ENCODE measurements at places on chromosomes 6 and 20.

- no peak for DNase-seq
These were observed 398.7 kb downstream of the PHF3 start for GRCh38 chr6:64034291-64034690.

GRCh38 chr20:56348746-56349145, 10.0 kb upstream of the FAM210B start:
- no peak for DNase-seq

DNA sequence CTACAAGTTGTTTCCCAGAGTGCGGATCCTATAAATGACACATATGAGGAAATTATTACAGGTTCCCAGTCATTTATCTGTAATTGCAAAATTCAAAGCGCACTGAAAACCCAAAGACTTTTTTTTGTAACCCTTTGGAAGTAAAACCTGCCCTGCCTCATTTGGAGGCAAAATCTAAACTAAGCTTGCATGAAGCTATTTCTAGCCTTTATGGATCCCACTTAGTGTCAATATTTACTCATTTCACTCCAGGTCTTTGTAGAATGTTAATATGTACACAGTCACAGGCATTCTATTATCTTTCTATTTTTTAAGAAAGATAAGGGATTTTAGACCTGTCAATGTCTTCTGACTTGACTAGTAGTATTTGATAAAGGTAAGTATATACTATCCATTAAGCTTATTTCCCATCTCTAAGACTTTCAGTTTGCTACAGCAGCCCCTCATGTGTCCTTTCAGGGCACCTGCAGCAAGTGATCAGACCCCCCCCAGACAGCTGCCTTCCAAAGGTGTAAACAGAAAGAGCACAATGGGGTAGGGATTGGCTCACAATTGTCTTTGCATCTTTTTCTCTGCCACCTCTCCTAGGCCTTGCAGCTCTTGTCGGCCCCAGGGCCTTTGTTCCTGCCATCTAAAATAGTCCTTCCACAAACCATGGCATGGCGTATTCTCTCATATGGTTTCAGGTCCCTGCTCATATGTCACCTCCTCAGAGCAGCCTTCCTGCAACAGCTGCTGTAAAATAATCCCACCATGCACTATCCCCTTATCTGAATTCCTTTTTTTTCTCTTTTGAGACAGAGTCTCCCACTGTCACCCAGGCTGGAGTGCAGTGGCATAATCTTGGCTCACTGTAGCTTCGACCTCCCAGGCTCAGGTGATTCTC, 1.3 kb upstream of the REPS1 start:
- DNase-seq = no peak

DNA sequence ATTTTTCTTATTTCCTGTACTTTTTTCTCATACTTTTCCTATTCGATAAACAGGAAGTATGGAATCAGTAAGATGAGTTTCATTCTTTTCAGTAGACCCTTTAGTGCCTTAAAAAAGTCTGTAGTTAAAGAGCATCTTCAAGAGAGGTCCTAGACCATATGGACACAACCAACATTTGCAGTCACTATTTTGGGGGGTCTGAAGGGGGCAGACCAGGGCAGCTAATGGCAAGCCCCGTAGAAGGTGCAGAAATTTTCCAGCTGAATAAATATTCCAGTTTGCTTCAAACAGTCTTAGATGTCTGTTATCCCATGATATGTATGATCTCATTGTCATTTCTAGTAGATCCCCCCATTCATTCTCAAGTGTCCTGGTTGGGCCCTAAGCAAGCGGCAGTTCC, 52.8 kb downstream of the MAP3K5 start:
- DNase-seq = no peak

DNA sequence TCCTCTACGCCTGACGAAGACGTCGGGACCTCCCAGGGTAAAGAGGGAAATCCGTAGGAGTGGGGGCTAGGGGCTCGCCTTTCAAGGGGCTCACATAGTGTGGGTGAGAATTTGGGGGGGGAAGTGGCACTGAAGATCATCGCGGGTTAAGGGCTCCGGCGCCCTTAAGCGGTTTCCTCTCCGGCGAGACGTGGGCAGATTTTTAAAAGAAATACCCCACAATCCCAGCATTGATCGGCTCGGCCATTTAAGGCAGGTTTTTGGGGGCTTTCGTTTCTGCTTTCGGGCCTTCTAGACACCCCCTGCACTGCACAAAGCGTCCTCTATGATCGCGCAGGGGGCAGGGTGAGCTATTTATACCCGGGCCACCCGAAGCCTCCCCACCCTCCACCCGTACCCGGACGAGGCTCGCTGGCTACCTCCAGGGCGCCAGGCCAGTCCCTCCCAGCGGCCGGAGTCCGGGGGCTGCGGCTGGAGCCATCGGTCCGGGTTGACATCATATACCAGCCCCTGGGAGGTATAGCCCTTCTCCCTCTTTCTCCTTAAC, 1.2 kb downstream of the NKX2-2 start:
- DNase-seq = no peak

DNA sequence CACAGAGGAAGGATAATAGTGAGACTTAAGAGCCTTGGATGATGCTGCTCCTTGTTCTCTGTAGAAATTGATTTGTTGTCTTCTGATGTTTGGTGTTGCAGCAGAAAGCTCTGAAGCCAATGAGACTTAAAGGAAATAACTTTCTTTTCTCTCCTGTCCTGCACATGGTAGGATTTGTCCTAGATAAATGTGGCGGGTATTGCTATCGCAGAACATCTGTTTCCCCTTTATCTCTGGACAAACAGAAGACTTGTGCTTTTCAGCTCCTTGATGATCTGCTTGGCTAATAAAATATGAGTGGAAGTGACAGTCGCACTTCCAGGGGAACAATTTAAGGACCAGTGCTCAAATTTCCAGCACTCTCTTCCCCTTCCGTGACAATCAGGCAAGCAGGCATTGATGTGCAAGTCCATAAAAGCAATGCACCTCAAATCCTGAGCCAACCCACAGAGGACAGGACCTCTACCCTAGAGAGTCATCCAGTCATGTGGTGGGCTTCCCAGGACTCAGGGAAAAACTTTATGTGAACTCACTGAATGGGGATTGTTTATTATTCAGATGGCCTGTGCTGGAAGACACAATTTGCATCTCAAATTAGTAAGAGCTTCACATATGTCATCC, 9.9 kb upstream of the NCR2 start:
- DNase-seq = no peak

DNA sequence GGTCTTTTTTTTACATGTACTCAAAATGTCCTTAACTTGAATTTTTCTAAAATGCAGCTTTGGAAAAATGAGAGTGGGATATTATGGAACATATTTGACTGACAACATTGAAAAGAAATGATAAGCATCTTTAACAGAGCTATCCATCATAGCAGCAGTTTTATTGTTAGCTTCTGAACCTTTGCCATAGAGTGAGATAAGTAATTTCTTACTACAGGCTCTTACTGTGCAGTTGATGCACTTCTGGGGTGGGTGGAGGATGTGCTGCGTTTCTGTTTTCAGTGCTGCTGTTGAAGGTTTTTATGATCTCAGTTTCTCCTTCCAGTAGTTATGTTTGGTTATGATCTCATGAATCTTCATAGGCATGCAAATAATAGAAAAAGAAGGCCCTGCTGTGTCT, 267.0 kb downstream of the TMEM242 start:
- DNase-seq = no peak
